ENCODE measurements at places on chromosomes 5 and 9. TPM values are rescaled to one million over a fixed set of nuclear protein-coding genes. Genes with fewer than 3 reads are reported as not detected.

The BRD3OS gene
- total RNA-seq = 30.6 TPM

The CARD6 gene
- 6.8 TPM for total RNA-seq

The IFNB1 gene
- total RNA-seq = not detected

The FRRS1L gene
- 86.7 TPM for total RNA-seq

The CDH6 gene
- total RNA-seq = 50.9 TPM

The EIF4EBP3 gene
- 4.5 TPM for total RNA-seq

All from spinal cord (tissue), 10 donors.